ENCODE measurements at places on chromosomes 13 and 19. TPM values are rescaled to one million over a fixed set of nuclear protein-coding genes. Genes with fewer than 3 reads are reported as not detected.

DNA sequence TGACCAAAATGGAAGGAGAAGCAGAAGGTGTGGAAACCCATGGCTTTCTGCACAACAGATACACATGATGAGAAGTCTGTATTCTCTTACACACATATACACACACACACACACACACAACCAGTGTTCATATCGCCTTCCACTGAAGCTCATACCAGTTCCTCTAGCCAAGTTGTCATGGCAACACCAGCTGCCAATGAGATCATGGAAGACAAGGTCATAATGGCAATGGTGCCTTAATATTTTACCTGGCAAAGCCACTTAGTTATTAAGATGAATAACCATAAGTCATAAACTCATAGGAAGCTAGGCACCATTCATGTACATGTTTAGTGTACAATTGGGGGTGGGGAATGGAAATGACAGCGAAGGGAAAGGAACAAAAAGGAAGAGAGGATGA lies 2.6 kb upstream of the DHRS12 start:
- no peak for DNase-seq

DNA sequence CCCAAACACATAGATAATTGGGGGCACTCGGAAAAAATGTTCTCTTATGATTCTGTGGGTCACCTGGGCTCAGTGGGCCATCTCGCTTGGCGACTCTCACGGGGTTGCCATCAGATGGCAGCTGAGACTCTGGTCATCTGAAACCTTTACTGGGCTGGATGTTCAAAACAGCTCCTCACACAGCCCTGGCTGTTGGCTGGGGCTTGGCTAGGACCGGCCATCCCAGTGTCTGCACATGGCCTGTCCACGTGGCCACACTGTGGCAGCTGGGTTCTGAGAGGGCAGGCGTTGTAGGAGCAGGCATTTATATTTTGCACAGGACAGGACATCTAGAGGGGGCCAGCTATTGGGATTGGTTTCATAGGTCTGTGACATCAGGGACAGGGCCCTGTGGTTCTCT lies 15.5 kb downstream of the MED25 start:
- DNase-seq: no peak

DNA sequence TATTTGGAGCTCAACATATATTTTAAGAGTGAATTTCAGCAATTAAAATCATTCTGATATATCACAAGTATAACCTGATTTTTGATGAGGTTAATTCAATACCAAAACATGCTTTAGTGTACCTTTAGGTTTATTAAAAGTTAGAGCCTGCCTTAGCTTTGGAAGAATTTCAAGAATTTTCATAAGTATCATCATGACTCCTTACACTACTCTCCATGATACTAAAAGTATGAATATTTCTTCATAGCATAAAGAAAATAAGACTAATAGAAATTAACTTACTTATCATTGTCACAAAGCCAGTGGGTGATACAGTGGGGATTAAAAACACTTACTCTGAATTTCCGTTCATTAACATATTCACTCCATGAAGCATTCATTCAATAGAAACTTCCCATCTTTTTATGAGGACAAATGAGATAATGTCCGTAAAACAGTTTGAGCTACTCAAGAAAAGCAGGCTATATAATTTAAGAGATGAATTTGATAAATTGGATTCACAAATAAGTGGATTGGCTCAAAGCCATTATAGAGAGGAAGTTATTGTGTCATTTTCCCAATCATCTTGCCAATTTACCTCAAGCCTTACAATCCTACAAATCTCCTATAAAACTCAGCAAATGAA lies 214.0 kb downstream of the PCDH9 start:
- no peak for DNase-seq

GRCh38 chr19:29515706-29516357 lies 10.0 kb upstream of the VSTM2B start:
- no peak for DNase-seq

GRCh38 chr13:94598281-94598680 lies 2.3 kb upstream of the TGDS start:
- DNase-seq: no peak

GRCh38 chr13:35475212-35475959 lies 1.1 kb downstream of the MAB21L1 start:
- DNase-seq: peak; percentile 20

- no peak for DNase-seq
Observed at GRCh38 chr13:40125336-40125735, 469.9 kb downstream of the COG6 start.

GRCh38 chr19:5430237-5430636 lies 25.0 kb upstream of the ZNRF4 start:
- DNase-seq: no peak

DNA sequence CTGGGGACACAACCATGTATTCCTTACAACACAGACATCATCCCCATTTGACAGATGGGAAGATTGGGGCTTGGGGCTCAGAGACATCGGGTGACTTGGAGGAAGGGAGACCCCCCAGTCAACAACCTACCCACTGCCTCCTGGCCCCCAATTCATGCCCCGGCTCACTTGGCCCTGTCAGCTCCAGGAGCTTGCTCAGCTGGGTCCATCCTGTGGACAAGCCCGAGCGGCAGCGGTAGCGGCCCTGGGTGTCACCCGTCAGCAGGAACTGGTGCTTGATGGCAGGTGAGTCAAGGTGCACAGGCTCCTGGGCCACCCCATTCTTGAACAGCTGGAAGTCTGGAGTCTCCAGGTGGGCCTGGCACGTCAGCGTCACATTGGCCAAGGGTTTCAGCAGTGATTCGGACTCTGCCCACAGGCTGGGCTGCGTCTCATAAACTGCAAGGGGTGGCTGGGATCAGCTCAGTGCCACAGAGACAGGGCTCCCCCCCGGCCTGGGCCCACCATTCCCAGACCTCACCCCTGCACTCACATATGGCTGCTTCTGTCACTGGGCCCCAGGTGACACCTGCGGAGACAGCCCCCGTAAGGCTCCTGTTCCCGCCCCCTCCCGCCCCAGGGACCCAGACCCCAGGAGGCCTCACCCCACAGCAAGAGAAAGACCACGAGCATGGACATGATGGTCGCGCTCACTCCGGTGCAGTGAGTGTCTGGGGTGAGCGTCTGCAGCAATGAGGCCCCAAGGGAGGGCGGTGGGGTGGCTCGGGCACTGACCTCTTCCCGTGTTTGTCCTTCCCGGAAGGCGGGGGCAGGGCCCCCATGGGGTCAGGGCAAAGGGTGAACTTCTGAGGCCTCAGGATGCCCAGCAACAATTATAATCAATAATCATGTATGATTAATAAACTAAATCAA lies at the start of gene A1BG:
Gene A1BG, minus strand, starts transcription at position 733 of the 912 bp plus-strand sequence. Its CDS starts 55 bp downstream, at position 678.
- no peak for DNase-seq

DNA sequence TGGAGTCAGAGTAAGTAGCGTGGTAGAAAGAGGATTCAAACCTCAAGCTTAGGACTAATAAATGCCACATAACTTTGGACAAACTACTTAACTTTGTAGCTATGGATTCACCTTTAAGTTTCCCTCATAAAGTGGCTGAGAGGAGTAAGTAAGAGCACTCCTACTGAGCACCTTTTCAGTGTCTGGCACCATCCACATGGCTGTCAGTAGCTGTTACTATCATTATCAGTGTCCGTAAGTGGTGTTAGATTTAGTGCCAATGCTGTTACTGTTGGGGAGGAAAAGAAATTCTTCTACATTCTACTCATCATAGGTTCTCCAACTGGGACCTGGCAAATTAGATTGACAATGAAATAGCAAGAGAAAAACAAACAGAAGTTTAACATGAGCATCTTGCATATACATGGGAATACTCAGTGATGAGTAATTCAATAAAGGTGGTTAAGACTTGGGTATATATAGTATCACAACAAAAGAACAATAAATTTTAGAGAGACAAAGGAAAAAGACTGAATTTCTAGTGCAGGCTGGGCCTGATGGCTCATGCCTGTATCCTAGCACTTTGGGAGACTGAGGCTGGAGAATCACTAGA lies 165.6 kb upstream of the NBEA start:
- no peak for DNase-seq

DNA sequence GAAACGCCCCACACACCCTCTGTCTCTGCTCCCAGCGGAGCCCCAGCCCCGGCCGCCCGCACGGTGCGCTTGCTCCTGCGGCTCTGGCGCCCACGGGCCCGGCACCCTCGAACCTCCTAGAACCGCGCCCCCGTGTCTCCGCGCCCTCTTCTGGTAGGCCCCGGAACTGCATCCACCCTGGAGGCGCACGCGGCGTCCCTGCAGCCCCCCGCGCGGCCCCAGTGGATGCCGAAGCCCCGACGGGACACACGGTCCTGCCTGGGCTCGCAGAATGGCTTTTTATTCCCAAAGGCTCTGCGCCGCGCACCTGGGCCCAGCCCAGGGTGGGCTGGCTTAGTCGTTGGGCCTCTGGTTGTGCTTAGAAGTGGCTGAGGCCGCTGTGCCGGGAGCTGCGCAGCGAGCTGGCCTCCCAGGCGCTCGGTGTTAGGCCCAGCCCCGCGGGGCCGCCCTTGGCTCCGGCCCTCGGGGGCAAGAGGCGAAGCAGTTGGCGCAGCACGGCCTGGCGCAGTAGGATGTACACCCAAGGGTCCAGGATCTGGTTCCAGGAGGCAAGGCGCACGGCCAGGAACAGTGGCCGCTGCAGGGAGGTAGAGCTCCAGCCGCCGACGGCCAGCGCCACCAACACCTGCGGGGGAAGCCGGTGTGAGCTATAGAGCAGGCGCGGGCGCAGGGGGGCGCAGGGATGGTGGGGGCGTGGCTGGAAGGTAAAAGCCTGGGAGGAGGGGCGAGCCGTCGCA lies 2.8 kb downstream of the PTGER1 start:
- DNase-seq: peak; percentile 88

- no peak for DNase-seq
Observed at GRCh38 chr19:10544753-10545251, 1.1 kb downstream of the ATG4D start.

GRCh38 chr13:101681834-101682233 lies 229.4 kb downstream of the ITGBL1 start:
- no peak for DNase-seq

Gene C19orf73
- 1.5 TPM for total RNA-seq

Gene PBX4
- total RNA-seq: 5.0 TPM

Gene FAM216B
- not detected for total RNA-seq

Gene CCDC8
- total RNA-seq: 33.8 TPM

Gene ZNF784
- 15.3 TPM for total RNA-seq

Gene CTXN1
- total RNA-seq: 114 TPM

Gene FCAR
- not detected for total RNA-seq

Gene IFNL1
- not detected for total RNA-seq

Gene GFY
- not detected for total RNA-seq

Gene N4BP2L2
- total RNA-seq: 155 TPM
